ENCODE measurements at places on chromosomes 4 and X.
A peak's percentile ranks its signal among the peaks of the same experiment; 100 is the strongest.

DNA sequence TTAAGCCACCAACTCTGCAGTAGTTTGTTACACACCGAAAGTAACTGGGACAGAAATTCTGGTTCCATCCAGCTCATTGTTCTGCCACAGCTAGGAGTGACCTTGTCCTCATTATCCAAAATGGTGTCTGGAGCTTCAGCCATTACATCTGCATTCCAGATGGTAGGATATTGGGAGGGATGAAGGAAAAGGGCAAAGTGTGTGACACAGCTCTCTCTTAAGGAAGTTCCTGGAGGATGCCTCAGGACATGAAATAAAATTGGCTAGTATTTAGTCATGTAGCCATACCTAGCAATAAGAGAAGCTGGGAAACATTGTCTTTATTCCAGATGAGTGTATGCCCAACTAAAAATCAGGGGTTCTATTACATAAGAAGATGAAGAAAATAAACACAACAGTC, 262.0 kb downstream of the BCOR start:
- DNase-seq = no peak

GRCh38 chrX:149221230-149221629, 283.9 kb downstream of the IDS start:
- DNase-seq = no peak

- no peak for DNase-seq
Observed at GRCh38 chrX:130393451-130394074, 8.1 kb upstream of the GPR119 start.

GRCh38 chrX:47202877-47203276, 9.2 kb downstream of the UBA1 start:
- DNase-seq = no peak

GRCh38 chr4:1939664-1940509, 68.7 kb downstream of the NSD2 start:
- DNase-seq = no peak

DNA sequence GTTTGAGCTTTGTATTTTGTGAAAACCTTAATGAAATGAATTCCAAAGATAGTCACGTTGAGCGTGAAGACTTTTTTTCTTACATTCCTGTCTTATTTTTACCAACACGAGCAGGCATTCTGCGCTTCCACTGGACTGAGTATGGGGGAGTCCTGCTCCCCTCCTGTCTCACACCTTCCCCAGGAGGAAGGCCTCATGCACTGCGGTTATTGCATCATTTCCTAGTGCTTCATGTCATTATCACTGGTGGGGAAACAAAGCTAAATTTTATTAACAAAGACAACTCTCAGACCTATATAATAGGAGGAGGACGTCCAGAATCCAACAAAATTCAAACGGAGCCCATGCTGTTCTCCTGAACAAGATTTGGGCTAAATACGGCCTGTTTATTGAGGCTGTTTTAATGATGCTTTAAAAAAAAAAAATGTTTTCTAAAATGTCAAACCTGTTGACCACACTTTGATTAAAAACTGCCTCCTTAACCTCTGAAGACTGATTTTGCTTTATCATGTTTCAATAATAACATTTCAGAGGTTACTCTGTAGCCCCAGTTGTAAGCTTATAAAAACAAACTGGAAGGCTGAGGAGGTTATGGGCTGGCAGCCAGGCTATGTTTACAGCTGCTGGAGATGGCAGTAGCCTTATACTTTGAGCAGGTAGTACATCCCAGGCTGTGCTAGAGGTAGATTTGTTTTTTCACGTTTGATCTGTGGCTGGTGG, 118.0 kb downstream of the SOWAHB start:
- DNase-seq = no peak

GRCh38 chrX:15500497-15500966, at the start of gene BMX:
TSS of gene BMX (plus strand) at chrX:15500807. CDS start at chrX:15508354, 7,547 bp downstream.
- DNase-seq = no peak

- DNase-seq = no peak
Observed at GRCh38 chrX:24542756-24543155, 77.7 kb downstream of the PDK3 start.

DNA sequence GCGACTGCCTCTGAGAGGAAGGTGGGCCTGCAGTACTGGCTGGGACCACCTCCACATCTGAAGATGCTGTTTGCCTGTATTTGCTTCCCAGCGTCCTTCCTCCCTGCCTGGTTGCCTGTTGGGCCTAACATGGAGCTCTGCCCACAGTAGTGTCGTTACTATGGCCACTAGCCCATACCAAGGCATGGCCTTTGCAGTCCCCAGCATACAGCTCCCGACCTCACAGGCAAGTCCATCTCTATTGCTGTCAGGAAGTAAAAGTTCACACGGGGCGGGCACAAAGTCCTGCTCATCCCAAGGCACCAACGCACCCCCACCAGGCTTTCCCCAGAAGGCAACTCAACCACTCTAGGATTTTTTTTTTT, 71.6 kb downstream of the MAML3 start:
- no peak for DNase-seq

- DNase-seq = no peak
Observed at GRCh38 chr4:102612210-102612609, 111.1 kb downstream of the NFKB1 start.

DNA sequence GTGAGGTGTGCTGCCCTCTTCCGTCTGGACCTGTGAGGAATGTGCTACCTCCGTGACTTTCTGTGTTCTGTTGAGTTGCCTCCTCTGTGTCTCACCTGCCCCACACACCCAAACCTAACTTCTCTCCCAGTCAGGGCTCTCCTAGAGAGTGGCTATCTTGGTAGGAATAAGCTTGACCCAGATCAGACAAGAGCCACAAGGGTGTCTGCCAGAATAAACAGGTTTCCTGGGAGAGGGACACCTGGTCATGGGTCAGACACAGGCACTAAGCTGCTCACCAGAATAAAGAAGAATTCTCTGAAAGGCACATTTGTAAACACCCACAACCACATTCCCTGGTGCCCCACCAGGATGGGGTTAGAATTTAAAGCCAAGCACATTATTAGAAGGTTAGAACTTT, 11.1 kb downstream of the ZNF182 start:
- no peak for DNase-seq

GRCh38 chr4:15654593-15655222, 449 bp downstream of the FBXL5 start:
- DNase-seq = peak; percentile 3

DNA sequence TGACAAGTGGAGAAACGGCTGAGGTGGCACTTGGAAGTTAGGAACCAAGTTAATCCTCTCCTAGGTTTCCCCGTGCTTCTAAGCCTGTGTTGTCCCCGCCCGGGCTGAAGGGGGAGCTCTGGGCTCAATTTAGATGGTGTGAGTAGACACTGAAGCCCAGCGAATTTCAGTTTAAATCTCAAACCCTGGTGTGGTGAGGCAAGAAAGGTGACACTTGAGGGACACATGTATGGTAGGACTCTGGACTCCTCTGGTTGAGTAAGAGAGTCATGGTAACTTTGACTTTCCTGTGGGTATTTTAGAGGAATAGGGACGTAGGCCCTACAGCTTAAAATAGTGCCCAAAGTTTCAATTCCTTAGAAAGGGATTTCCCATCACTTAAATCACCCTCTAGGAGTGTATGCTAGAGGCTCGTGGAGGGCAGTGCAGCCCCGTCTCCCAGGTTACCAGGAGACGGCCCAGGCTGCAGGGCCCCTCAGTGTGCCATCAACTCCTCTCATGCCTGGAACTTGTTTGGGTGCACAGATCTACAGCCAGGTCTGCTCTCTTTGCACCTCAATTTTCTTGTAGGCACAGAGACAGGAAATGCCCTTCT, 24.0 kb downstream of the HAND2 start:
- DNase-seq = no peak

DNA sequence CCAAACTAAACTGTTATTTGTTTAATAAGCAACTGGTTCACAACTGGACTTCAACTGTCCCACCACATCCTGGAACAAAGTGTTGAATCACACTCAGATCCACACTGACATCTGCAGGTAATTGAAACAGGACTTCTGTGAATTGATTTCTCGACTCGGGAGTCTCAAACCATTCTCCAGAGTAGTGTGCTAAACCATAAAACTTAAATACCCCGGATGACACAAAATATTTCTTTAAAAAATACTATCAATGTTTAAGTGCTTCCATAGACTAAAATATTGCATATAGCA, 95.4 kb upstream of the PLAC1 start:
- no peak for DNase-seq

- no peak for DNase-seq
Observed at GRCh38 chrX:101478366-101478765, 6.9 kb upstream of the ARMCX4 start.

DNA sequence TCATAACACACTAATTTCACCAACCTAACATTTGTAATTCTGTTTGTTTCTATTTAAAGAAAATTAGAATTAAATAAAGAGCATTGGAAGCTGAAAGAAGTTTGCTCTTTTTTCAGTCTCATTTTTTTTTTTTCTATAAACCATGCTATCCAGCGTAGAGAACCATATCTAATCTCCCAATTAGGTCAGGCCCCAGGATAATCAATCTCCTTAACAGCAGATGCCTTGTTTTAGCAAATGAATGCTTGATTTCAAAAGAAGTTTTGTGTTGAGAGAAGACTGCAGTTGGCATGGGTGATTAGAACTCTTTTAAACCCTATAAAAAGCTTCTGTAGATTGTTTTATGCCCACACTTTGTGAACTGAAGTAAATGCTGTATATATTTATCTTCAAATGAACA, 15.6 kb upstream of the MAD2L1 start:
- no peak for DNase-seq

GRCh38 chrX:33175201-33175600, 36.1 kb downstream of the DMD start:
- DNase-seq = no peak

DNA sequence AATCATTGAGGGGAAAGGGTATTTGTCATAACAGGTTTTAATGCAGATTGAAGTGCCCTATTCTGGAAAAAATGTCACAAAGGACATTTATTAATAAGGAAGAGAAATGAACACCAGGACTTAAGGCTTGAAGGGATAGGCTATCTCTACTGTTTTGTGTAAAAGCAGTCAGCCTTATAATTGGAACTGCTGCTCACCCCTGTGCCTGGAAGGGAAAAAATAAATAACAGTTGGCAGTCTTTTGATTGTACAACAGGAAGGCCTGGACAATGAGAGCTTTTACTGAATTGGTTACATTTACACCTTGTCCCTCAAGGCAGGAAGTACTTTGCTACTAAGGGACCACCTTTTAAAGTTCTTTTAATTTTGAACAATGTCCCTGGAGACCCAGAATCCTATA, 17.8 kb upstream of the MAGED4 start:
- no peak for DNase-seq

- DNase-seq = no peak
Observed at GRCh38 chrX:75989806-75990590, 182.9 kb upstream of the PBDC1 start.

- DNase-seq = no peak
Observed at GRCh38 chr4:8536467-8536866, 43.7 kb upstream of the GPR78 start.

DNA sequence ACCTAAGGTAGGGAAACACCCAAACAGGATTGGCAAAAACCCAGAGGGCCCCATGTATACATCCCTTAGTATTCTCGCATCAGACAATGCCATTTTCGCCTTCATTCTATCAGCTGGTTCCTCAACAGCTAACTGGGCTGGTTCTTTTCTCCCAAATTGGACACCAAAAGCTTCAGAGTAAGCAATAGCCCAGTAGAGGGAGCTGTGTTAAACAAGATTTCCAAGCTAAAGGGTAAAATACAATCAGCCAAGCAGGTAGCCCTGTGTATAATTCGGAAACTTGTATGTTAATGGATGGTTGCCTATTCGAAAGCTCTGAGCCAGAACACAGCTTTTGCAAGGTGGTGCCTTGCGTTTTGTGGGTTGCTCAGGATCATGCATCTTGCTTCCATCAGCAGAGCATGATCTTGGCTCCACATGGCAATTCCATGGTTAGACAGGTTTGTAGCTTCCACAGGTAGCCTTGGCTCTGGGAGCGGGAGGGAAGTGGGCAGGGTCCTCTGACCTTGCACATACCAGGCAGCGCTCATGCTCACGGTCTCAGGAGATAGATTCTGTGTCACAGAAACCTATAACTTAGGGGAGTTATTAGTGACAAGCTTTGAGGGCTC, 115.2 kb upstream of the LNX1 start:
- no peak for DNase-seq

Measured in stimulated activated CD4-positive, alpha-beta T cell treated with anti-CD3 and anti-CD28 coated beads, TNF-alpha, amount 100 ng/mL, for 1 hour (primary cell).